Left kidney (tissue), 8 donors: ENCODE measurements at places on chromosomes 6 and 20. TPM values are rescaled to one million over a fixed set of nuclear protein-coding genes. Genes with fewer than 3 reads are reported as not detected.

The NKAPL gene
- polyA plus RNA-seq = 2.9 TPM

The PAK5 gene
- polyA plus RNA-seq = 0.63 TPM

The CLPSL2 gene
- polyA plus RNA-seq = not detected

The PREX1 gene
- polyA plus RNA-seq = 11.7 TPM

The MCM3 gene
- 150 TPM for polyA plus RNA-seq
